ENCODE measurements at places on chromosomes 16 and 17. TPM values are rescaled to one million over a fixed set of nuclear protein-coding genes. Genes with fewer than 3 reads are reported as not detected.

- no peak for DNase-seq
Measured at GRCh38 chr16:17832738-17833137, 362.0 kb upstream of the XYLT1 start.

Gene CX3CL1
- not detected for total RNA-seq

DNA sequence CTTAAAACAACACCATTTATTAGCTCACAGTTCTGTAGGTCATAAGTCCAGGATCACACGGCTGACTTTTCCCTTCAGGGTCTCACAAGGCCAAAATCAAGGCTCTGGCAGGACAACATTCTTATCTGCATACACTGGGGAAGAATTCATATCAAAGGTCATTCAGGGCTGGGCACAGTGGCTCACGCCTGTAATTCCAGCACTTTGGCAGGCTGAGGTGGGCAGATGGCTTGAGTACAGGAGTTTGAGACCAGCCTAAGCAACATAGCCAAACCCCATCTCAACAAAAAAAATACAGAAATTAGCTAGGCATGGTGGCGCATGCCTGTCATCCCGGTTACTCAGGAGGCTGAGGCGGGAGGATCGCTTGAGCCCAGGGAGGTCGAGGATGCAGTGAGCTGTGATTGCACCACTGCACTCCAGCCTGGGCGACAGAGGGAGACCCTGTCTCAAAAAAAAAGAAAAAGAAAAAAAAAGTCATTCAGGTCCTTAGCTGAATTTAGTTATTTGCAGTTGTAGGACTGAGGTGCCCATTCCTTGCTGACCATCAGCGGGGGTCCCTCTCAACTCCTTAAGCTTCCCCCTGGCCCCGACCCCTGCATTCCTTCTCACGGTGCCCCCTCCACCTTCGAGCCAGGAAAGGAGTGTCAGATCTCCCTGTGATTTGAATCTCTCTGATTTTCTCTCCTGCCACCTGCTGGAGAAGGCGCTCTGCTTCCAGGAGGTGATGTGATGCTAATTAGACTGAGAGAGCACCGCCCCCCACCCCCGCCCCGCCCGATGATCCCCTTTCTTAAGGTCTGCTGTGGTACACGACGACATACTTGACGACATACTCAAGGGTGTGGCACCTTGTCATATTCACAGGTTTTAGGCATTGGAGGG is 91.8 kb upstream of the CLEC18A start:
- DNase-seq: no peak

GRCh38 chr17:20223808-20224328 is 214.7 kb downstream of the SPECC1 start:
- no peak for DNase-seq

GRCh38 chr16:48611329-48612137 is 1.6 kb upstream of the N4BP1 start:
- DNase-seq: no peak

Gene CAMTA2
- total RNA-seq: 8.5 TPM

All from fibroblast of lung (primary cell).